ENCODE measurements at places on chromosomes 6 and 20. TPM values are rescaled to one million over a fixed set of nuclear protein-coding genes. Genes with fewer than 3 reads are reported as not detected.
A peak's percentile ranks its signal among the peaks of the same experiment; 100 is the strongest.

- H3K4me3 ChIP-seq = no peak overlapping the region
- DNase-seq = no peak
- H3K36me3 ChIP-seq = no peaks in the 10 kb centered on the region
- no peaks in the 10 kb centered on the region for H3K4me1 ChIP-seq
- no peaks in the 10 kb centered on the region for H3K27me3 ChIP-seq
Observed at GRCh38 chr6:156021746-156022396, 566.2 kb upstream of the NOX3 start.

DNA sequence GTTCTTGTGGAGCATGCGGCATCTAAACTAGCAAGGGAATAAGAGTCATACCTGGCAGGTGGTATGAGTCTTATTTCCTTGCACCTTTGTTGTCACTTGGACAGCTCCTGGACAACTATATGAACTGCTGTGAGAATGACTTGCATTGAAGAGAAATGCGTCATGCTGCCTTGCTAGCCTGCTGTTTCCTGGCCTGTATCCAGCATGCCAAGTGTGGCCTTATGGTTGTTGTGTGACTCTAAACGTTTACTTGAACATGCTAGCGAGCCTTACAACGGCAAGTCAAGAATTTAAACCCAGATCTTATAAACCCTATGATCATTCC, 90.4 kb downstream of the CEP162 start:
- no peaks in the 10 kb centered on the region for H3K27me3 ChIP-seq
- no peak overlapping the region for H3K27ac ChIP-seq
- no peak for DNase-seq
- H3K4me3 ChIP-seq = no peak overlapping the region

DNA sequence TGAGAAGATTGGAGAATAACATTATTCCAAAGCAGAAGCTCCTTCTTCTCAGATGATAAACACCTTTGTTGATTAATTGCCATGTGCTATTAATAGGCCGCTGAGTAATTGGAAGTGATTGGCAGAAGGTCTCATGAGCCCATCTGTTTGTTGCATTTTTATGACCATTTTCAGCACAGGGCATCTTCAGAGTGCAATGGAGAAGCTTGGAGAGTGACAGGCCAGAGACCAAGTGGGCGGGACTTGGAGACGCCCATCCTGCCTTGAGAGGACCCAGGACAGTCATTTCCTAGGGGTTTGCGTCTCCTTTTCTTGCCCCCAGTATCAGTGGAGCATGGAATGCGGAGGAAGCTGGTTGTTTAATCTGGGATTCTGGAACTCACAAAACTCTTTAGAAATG, 89.5 kb downstream of the CDH4 start:
- H3K36me3 ChIP-seq = no peaks in the 10 kb centered on the region
- DNase-seq = no peak
- H3K27ac ChIP-seq = no peak overlapping the region
- no peaks in the 10 kb centered on the region for H3K4me1 ChIP-seq
- H3K4me3 ChIP-seq = no peak overlapping the region

DNA sequence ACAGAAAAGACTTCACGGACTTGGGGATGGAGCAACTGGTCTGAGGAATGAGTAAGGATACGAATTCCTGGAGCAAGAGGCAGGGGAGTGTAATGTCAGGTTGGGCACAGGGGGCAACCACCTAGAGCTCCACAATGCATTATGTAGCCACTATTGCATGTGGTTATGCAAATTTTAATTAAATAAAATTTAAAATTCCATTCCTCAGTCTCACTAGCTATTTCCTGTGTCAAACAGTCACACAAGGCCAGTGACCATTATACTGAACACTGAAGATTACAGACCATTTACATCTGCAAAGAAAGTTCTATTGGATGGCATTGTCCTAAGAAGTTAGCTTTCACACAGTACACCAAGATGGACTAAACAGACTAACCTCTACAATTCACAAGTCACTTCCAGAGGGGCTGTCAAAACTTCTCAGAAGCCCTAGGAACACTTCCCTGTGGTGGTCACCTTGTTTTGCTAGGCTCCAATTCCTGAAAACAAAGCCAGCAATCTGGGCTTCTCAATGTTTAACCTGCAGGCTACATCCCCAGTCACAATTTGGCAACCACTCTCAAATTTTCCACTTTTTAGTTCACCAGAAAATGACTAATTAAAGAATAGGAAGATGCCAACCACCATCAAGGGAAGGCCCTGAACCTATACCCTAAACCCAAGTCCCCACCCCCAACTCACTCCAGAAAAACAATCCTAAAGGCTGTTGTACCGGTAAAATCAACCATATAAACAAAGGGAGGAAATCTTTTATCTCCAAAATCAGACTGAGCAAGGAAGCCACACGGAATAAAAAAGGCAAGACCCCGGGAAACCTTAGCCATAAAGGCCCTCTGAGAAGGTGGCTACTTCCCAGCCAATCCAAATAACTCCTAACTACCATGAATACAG, 34.2 kb upstream of the C20orf203 start:
- no peaks in the 10 kb centered on the region for H3K27me3 ChIP-seq
- no peak overlapping the region for H3K4me3 ChIP-seq
- 0 out of 2 replicates have a peak, but pooled peaks cover 1% of the 10 kb centered on the region for H3K36me3 ChIP-seq
- DNase-seq = no peak

MEP1A gene
- 8.1 TPM for total RNA-seq

GRCh38 chr20:44938637-44939036, 21.6 kb downstream of the TOMM34 start:
- H3K36me3 ChIP-seq = peaks cover 11% of the 10 kb centered on the region
- H3K4me3 ChIP-seq = no peak overlapping the region
- no peaks in the 10 kb centered on the region for H3K4me1 ChIP-seq
- no peaks in the 10 kb centered on the region for H3K27me3 ChIP-seq

GRCh38 chr20:2245637-2246036, 50.2 kb upstream of the TGM3 start:
- H3K4me3 ChIP-seq = no peak overlapping the region
- H3K36me3 ChIP-seq = no peaks in the 10 kb centered on the region
- no peaks in the 10 kb centered on the region for H3K4me1 ChIP-seq
- no peak for DNase-seq

DNA sequence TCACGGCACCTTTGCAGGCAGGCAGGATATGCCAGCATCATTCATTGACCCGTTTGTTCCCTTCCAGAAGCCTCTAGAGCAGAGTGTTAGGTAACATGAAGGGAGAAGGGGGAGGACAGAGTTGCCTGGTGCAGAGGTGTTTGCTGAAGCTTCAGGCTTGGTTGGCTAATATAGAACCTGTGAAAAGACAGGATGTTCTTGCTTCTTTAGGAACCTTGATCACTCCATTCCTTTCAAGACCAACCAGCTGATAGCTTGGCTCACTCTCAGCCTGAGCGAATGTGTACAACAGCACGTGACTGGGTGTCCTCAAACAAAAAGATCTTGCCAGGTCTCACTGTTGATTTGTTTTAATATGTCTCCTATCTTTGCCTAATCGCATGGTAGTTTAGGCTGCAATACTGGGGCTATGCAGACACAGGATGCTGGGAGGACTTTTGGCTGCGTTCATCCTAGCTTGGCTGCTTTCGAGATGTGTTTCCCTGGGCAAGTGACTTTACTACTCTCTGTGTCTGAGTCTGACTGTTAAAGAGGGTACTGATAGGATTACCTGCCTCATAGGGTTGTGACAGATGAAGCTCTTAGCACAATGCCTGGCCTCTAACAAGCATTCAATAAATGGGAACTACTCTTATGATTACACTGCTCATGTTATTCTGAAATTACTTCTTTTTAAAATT, 16.0 kb downstream of the SHLD1 start:
- H3K4me1 ChIP-seq = peaks cover 14% of the 10 kb centered on the region
- no peaks in the 10 kb centered on the region for H3K36me3 ChIP-seq
- DNase-seq = no peak

GRIK2 gene
- total RNA-seq = 0.29 TPM

ETV7 gene
- 0.52 TPM for total RNA-seq

ZNF165 gene
- total RNA-seq = 11.0 TPM

DNA sequence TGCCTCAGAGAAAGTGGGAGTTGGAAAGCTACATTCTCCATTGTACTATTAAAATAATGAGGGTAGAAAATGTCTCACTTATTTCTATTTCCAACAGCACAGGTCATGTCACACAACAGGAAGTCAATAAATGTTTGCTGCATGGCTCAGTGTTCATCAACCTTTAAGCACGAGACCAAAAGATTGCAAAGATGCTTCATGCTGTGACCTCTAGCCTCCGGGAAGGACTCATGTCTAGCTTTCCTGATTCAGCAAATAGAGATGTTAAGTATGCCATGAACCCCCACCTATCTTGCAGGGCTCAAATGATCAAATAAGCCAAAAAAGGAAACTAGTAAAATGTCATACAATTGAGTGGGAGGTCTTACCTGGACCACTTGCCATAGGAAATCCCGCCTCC, 57.4 kb downstream of the NCOA6 start:
- no peak for DNase-seq
- peaks cover 8% of the 10 kb centered on the region for H3K36me3 ChIP-seq
- H3K27ac ChIP-seq = no peak overlapping the region
- no peaks in the 10 kb centered on the region for H3K27me3 ChIP-seq
- 0 out of 2 replicates have a peak, but pooled peaks cover 4% of the 10 kb centered on the region for H3K4me1 ChIP-seq
- H3K4me3 ChIP-seq = no peak overlapping the region

EMILIN3 gene
- total RNA-seq = 0.51 TPM

TSBP1 gene
- not detected for total RNA-seq

- H3K4me3 ChIP-seq = no peak overlapping the region
- H3K27me3 ChIP-seq = no peaks in the 10 kb centered on the region
- no peak for DNase-seq
Observed at GRCh38 chr6:70172252-70172651, 130.6 kb downstream of the COL9A1 start.

CFAP206 gene
- total RNA-seq = 0.23 TPM

- DNase-seq = no peak
- no peak overlapping the region for H3K4me3 ChIP-seq
- H3K27me3 ChIP-seq = no peaks in the 10 kb centered on the region
- H3K4me1 ChIP-seq = no peaks in the 10 kb centered on the region
- H3K36me3 ChIP-seq = no peaks in the 10 kb centered on the region
Observed at GRCh38 chr6:47967843-47968242, 143.2 kb downstream of the PTCHD4 start.

DNA sequence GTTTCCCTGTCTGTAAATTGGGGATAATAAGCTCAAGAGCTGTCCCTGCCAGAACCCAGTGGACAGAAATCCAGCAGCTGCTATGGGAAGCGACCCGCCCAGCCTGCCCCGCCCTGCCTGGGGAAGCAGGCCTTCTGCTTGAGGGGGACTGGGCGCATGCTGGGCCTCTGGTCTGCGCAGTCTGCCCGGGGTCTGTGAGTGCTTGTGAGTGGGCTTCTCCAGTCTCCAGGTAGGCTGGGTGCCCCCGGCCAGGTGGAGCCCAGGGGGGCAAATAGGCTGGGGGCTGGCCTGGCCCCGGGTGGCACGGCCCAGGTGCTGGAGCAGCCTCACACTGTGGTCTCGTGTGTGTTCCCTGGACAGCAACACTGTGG, 648 bp upstream of the RBBP8NL start:
- H3K4me1 ChIP-seq = peaks cover 95% of the 10 kb centered on the region
- H3K27ac ChIP-seq = peak overlapping the region; percentile 88

- no peaks in the 10 kb centered on the region for H3K4me1 ChIP-seq
- peak overlapping the region; percentile 20 for H3K27ac ChIP-seq
- peaks cover 3% of the 10 kb centered on the region for H3K36me3 ChIP-seq
Observed at GRCh38 chr6:149383371-149383770, 16.7 kb upstream of the SUMO4 start.

- no peak overlapping the region for H3K4me3 ChIP-seq
- no peak overlapping the region for H3K27ac ChIP-seq
- DNase-seq = no peak
- no peaks in the 10 kb centered on the region for H3K36me3 ChIP-seq
- H3K27me3 ChIP-seq = no peaks in the 10 kb centered on the region
- peaks cover 35% of the 10 kb centered on the region for H3K4me1 ChIP-seq
Observed at GRCh38 chr6:30122515-30122914, 9.6 kb upstream of the TRIM31 start.

- no peak overlapping the region for H3K27ac ChIP-seq
- H3K4me3 ChIP-seq = no peak overlapping the region
- H3K36me3 ChIP-seq = no peaks in the 10 kb centered on the region
- H3K4me1 ChIP-seq = no peaks in the 10 kb centered on the region
Observed at GRCh38 chr20:13839421-13840092, 54.7 kb downstream of the NDUFAF5 start.

DNA sequence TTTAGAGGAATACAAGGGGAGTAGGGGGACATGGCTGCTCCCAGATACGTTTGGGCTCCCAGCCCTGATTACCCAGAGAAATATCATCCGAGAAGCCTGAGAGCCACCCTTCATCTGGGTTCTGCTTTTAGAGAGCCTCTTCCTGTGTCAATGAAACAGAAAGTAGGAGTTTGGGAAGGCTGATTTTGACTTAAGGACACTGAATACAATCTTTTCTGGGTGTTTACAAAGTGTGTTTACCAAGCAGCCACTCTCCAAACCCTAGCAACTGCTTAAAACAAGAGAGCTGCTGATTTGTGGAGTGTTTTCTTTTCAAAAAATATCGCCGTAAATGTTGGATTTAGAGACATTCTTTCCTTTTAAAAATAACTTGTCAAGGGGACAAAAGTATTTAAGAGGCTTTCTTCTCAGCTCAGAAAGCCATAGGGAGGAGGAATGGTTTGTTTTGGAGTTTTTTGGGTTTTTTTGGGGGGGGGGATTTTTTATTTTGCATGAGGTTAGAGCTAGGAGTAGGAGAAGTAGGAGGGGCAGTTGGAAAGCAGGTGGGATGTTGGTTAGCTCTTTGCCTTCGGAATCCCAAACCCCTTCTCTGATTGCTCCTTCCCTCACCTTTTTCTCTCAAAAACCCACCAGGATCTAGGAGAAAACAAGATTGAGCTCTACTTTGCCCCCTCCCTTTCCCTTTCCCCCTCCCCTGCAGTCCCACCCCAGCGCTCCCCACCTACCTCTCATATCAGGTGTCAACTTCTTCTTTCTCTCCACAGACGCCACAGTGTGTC, 12.4 kb downstream of the MAFB start:
- no peaks in the 10 kb centered on the region for H3K4me1 ChIP-seq
- DNase-seq = no peak
- no peaks in the 10 kb centered on the region for H3K36me3 ChIP-seq
- peaks cover 2% of the 10 kb centered on the region for H3K27me3 ChIP-seq
- no peak overlapping the region for H3K4me3 ChIP-seq

- peak; percentile 88 for DNase-seq
- no peak overlapping the region for H3K27ac ChIP-seq
- H3K27me3 ChIP-seq = no peaks in the 10 kb centered on the region
- no peak overlapping the region for H3K4me3 ChIP-seq
- H3K4me1 ChIP-seq = no peaks in the 10 kb centered on the region
Observed at GRCh38 chr20:50992733-50993457, 30.0 kb downstream of the KCNG1 start.

VNN1 gene
- total RNA-seq = not detected

PPIL6 gene
- not detected for total RNA-seq

GRCh38 chr6:45586216-45587171, 208.8 kb upstream of the SUPT3H start:
- peaks cover 10% of the 10 kb centered on the region for H3K4me1 ChIP-seq
- no peaks in the 10 kb centered on the region for H3K27me3 ChIP-seq
- H3K36me3 ChIP-seq = no peaks in the 10 kb centered on the region
- no peak overlapping the region for H3K27ac ChIP-seq

All from Caco-2 (cell line).